ENCODE measurements at places on chromosomes 12 and 14.

GRCh38 chr14:52860910-52861309 is 69.5 kb upstream of the GNPNAT1 start:
- DNase-seq = no peak

DNA sequence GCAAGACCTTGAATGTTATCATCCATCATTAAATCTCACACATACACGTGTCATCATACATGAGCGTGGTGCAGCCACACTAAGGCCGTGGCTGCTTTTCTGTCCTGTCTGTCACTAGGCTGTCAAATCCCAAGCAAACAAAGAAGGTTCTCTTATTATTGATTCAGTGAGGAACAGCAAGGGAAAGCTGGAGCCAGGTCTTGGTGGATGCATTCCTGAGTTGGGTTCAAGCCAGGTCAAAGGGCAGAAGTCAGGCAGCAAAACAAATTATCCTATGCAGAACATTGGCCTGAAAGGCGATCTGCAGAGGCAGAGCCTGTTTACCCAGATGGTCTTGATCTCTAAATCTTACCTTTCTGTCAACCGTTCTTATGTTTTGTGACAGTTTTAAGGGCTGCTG is 252.3 kb downstream of the NEDD1 start:
- no peak for DNase-seq

GRCh38 chr12:110245369-110245772 is 35.7 kb upstream of the ATP2A2 start:
- peak; percentile 58 for DNase-seq

DNA sequence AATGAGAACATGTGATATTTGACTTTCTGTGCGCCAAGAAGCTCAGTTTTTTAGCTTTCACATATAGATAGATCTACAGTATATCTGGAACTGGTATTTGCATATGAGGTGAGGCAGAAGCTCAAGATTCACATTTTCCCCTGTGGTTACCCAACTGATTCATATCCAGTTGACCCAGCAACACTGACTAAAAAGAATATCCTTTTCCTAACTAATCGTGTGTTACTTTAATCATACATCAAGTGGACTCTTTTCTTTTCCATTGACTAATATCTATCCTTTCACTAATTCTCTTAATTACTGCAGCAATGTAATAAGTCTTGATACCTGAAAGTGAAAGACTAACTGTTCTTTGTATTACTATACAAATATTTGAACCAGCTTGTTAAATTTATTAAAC is 236.1 kb downstream of the AEBP2 start:
- DNase-seq = no peak

DNA sequence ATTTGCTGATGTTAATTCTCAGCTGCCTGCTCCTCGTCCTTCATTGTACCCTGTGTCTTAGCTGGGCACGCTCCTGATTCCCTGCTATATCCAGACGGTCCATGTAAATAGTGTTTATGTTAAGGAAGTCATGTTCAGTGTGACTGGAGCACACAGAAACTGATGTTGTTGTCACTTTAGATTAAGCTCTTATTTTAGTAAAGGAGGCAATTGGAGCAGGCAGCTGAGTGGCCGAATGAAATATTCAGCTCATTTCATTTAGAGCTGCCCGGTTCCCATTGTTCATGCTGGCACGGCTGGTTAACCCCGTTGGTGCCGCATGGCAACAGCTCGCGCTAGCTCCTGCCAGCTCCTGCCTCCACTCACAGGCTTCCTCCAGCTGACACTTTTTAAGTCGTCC is 446.8 kb upstream of the SOX5 start:
- DNase-seq = no peak

DNA sequence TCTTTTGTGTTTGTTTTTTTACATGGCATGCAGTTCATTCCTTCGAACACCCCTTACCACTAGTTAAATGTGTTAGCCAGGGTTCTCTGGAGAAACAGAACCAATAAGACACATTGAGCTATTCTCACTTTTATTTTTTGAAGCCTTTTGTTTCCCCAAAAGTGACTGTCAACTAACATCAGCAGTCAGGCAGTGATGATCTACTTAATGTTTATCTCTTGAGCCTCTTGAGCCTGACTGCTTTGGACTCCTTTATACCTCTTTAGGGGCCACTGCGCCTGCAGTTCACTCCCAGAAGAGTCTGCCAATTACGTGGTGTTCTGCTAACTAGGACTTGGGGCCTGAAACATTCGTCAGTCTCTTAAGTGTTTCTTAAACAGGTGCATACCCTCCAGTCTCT is 163.7 kb upstream of the FLRT2 start:
- no peak for DNase-seq

GRCh38 chr12:94872971-94873733 is 130.3 kb downstream of the NDUFA12 start:
- DNase-seq = no peak

- DNase-seq = no peak
These were observed 5.9 kb upstream of the GNB3 start for GRCh38 chr12:6834873-6835272.

DNA sequence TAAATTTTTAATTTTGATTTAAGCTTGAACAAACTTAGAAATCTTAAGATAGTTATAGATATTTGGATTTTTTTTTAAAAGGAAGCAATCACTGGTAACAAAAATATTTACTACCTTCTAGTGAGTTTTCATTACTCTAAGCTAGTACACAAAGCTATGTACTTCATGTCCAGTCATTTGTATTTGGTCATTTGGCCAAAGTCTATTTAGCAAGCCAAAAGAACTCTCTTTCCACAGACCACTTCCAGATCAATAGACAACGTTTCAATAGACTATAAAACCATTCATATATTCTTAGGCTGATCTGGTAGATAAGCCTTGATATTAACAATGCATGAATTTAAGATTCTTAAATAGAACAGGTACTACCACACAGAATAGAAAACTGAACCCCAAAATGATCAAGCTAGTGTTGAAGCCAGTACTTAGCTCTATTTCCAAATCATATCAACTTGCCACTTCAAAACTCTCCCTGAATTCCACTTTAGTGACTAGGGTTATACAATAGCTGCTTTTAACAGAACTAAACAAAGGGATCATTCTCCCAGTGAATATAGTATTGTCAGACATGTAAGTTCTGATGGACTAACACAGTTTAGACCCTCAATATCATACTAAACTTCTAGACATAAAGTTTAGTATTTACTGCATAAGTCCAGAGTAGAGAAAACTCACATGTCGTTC is 21.7 kb downstream of the CAPRIN2 start:
- no peak for DNase-seq

GRCh38 chr12:113240395-113240794 is 19.1 kb downstream of the TPCN1 start:
- DNase-seq = no peak

- DNase-seq = no peak
These were observed 44.3 kb downstream of the TUNAR start for GRCh38 chr14:95920769-95921438.

- peak; percentile 27 for DNase-seq
These were observed 14.3 kb downstream of the PPP1R12A start for GRCh38 chr12:79920421-79921238.

DNA sequence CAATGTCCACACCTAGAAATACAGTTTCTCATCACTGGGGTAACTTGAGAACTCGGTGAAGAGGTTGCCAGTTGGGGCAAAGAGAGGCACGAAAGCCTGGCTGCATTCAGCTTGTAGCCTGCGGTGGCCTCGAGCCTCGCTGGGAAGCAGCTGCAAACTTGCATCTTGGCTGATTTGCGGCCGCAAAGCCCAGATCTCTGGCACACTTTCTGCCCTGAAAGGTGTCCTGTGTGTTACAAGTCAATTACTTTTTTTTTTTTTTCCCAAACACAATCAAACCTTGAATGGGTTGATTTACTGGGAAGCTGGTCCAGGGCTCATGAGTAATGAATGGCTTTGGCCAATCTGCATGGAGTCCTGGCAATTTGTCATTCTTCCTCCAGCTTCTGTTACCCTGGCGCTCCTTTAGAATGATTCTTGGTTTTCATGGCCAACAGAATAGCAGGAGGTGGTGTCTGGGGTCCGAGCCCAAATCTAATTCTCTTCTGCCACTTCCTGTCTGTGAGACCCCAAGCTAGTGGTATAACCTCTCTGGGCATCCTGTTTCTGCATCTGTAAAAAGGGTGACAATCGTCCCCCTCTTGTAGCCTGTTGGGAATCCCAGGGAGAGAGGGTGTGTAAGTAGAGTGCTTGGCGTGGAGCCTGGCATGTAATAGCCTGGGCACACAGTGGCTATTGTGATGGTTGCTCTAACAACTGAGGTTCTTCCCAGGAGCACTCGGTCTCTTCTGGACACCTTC is 6.7 kb downstream of the BCL7A start:
- DNase-seq = no peak

DNA sequence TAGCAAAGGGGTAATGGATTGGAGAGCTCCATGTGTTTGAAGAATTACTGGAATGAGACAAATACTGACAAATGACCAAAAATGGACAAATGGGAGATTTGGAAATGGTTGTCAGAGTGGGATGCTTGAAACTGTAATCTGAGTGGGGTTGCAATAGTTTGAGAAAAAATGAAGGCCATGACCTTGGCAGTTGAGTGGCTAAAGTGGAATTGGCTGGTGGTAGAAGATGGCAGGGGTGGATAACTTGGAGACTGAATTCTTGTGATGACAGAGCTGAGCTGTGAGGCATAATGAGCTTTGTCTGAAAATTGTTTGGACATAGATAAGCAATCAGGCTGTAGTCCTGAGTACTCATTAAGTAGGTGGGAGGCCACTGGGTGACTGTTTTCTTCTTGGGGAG is 222.5 kb upstream of the PRICKLE1 start:
- no peak for DNase-seq

GRCh38 chr12:107519906-107520859 is 165.4 kb upstream of the PWP1 start:
- no peak for DNase-seq

DNA sequence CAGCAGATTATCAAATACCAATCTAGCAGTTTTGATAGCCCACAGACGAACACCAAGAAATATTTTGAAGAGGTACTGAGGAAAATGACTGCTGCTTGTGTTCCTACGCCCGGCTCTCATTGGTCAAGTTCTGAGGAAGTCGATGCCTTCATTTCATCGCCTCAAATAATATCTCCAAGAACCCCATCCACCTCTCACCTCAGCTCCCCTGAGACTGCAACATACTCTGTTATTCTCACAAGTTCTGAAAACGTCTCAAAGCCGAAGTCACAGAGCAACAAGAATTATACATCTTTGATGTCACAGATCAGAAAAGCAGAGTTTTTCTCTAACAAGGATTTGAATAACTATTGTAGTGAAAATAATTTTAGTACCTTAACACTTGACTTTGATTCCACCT is 55.5 kb upstream of the BCAT1 start:
- DNase-seq = no peak

DNA sequence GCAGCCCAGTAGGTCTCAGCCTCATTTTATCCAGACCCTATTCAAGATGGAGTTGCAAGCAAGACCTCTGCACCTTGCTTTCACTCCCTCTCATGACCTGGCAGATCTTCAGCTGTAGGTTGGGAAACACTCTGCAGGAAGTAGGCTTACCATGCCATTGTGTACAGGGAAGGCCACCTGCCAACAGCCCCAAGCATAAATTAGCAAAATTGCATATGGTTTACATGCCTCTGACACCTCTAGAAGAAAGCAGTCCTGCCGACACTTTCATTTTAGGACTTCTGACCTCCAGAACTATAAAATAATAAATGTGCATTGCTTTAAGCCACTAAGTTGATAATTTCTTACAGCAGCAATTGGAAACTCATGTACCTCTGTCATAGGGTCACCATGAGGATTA is 96.9 kb downstream of the SLC15A4 start:
- no peak for DNase-seq

- DNase-seq = no peak
These were observed 189.7 kb upstream of the GRIN2B start for GRCh38 chr12:14171106-14171505.

- no peak for DNase-seq
These were observed 3.1 kb downstream of the DYNLL1 start for GRCh38 chr12:120498870-120499515.

DNA sequence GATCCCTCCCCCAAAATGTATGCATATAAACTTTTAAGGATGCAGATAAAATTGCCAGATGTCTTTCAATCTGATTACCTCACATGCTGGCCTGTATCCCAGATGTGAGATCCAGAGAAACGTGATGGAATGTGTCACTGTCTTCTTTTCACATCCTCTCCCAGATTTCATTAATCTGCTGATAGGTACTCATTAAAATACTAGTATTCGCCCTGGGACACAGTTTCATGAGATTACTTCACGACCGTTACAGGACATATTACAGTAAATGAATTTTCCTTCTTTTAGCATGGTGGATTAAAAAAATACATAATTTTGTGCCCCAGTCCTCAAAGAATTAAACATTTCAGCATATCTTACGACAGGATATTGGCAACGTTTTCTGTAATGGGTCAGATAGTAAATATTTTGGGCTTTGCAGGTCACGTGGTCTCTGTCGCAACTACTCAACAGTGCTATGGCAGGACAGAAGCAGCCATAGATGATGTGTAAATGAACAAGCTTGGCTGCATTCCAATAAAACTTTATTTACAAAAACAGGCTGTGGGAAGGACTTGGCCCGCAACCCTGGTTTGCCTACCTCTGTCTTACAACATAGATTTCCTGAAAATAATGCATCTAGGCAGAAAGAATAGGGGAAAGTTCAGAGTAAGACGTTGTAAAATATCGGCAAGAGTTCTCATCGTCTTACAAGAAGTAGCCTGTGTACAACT is 156.0 kb upstream of the DIO3 start:
- no peak for DNase-seq

GRCh38 chr12:27014085-27014858 is at the start of gene TM7SF3:
TM7SF3 (minus strand) TSS chr12:27014384; CDS start chr12:27014168, 216 bp downstream.
- DNase-seq = peak; percentile 97

DNA sequence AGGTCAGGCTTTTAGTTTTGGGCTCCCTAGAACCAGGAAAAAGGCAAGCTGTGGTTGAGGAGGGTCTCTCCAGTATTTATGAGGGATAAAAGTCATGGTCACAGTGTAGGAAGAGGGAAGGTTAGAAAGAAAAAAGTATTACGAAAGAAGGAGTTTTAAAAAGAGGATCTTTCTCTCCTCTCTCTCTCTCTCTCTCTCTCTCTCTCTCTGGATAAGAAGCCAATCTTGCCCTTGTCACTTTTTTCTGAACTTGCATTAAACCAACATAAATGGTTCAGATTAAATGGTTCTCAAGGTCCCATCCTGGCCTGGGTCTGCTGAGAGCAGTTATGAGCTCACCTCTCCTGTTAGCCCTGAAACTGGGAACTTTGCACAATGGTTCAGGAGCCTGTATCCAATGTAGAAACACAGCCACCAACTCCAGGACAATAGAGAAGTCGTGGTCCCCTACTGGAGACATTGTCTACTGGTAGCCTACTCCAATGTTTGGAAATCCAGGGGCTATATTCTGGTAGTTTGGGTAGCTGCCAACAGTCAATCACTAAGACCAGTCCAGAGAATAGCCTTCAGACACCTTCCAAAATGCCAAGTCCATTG is 131.9 kb downstream of the DAD1 start:
- DNase-seq = no peak

DNA sequence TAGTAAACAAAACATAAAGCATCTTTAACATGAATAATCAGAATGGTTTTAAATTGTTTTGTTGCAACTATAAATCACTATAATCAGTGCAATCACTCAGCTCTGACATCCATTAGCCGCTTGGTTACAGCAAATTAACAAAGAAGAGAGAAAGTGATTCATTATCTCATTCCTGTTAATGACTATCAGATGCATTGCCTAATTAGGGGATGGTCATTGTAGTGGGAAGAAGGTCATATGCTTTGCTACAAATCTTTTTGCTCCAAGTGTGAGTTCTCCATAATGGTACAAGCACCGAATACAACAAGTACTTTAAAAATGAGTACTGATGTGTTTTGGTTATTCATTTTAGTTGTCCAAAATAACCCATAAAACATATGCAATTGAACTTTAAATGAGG is 272.0 kb downstream of the AKAP6 start:
- DNase-seq = no peak

GRCh38 chr12:85621041-85621440 is 215.2 kb downstream of the RASSF9 start:
- DNase-seq = no peak

- DNase-seq = peak; percentile 29
These were observed 36.2 kb upstream of the FERMT2 start for GRCh38 chr14:52987042-52987441.

All from hematopoietic multipotent progenitor cell treated with erythropoietin and hydrocortisone succinate and interleukin-3 and kit ligand, for 8 days (in vitro differentiated cells).